ENCODE measurements at places on chromosomes 7 and 10.

DNA sequence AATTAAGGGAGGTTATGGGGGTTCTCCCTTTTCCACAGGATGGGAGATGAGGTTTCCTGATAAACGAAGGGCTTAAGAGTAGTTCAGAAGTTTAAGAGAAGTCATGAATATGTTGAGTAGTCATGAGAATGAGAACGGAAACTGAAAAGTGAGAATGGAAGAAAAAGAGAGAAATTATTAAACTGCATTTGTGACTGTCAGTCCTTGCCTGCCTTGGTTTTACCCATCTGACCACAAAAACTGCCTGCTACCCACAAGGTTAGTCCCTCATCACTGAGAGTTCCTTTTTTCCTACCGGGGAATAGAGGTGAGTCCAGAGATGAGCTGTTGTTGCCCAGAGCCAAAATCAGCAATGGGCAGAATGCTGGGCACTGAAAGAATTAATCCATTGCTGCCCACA is 174.1 kb upstream of the BET1 start:
- DNase-seq, result no peak

GRCh38 chr10:110269374-110270318 is 35.1 kb downstream of the SMNDC1 start:
- DNase-seq, result no peak

DNA sequence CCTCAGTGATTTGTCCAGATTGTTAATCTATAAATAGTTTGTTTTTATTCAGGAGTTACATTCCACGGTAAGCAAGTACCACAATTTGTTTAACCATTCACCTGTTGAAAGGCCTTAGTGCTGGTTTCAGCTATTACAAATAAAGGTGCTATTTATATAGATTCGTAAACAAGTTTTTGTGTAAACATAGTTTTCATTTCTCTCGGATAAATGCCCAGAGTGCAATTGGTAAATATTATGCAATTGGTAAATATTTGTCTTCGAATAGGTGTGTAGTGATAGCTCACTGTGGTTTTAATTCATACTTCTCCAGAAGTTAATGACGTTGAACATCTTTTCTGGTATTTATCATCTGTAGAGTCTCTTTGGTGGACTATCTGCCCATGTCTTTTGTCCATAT is 76.4 kb upstream of the RSU1 start:
- no peak for DNase-seq

GRCh38 chr7:158996214-158997109 is 140.1 kb downstream of the DYNC2I1 start:
- no peak for DNase-seq

- no peak for DNase-seq
Observed at GRCh38 chr7:93838966-93839365, 51.6 kb downstream of the TFPI2 start.

GRCh38 chr7:98423043-98423442 is 22.2 kb upstream of the BAIAP2L1 start:
- DNase-seq, result no peak
